ENCODE measurements at places on chromosomes 1 and 21.

GRCh38 chr1:43520100-43520778 is 10.4 kb upstream of the PTPRF start:
- no peak for DNase-seq

DNA sequence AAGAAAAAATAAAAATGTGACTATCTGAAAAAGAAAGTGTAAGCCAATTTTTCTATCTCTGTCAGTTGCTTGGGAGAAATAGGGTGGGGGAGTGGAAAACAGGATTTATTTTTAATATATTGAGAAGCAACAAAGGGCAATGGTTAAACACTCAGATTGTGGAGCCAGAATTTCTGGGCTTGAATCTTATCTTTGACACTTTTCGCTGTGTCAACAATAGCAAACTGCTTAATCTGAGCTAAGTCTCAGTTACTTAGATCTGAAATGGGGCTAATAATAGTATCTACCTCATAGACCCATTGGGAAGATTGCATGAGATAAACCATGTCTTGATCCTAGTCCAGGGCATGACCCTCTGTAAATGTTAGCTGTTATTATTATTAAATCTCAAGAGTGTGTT is 468.1 kb downstream of the ADGRL2 start:
- DNase-seq, result no peak

GRCh38 chr1:31715087-31715872 is 11.5 kb upstream of the COL16A1 start:
- peak; percentile 71 for DNase-seq

DNA sequence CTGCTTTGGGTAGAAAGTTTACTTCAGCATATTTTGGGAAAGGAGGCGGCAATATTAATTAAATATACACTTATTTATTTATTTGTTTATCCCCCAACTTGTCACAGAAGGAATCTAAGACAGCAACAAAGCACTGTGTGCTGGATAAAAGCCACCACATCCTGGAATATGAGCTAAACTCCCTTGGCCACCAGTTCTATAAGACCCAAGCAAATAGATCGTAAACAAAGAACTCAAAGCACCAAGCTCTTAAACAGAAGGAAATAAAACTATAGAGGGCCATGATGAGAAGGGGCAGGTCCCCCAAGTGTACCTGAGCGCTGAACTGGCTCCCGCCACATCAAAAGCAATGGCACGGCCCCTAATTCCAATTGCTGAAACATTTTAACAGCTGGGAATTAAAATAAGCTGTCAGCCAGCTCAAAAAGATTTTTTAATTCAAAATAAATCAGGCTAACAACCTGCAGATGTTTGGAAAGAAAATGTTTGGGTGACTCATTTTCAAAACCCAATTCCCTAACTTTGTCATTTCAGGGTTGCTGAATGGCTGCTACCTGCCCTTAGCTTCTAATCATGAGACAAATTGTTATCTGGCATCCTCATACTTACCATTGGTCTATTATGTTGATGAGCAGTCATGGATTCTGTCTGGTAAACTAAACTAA is 127.1 kb downstream of the SLC30A10 start:
- no peak for DNase-seq

GRCh38 chr1:147598621-147599361 is 57.5 kb downstream of the BCL9 start:
- no peak for DNase-seq

GRCh38 chr1:219352961-219353651 is 179.4 kb downstream of the LYPLAL1 start:
- DNase-seq, result no peak

- no peak for DNase-seq
These were observed 1.0 kb downstream of the RAB7B start for GRCh38 chr1:206002160-206002559.

DNA sequence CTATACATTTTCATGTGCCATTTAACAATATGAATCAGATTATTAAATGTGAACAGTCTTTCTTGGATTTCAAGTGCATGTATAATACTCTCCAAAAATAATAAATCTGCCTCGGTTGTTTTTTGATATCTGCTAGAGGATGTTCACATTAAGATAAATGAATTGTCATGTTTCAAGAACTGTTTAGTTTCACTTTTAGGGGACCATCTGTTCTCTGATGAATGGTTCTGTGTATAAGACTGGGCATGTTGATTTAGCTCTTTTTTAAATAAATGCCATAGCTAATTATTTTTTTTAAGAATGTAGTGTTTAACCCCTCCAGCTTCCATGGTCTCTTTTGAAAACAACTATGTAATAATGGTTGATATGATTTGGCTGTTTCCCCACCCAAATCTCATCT is 1245.1 kb upstream of the ADGRL4 start:
- no peak for DNase-seq

GRCh38 chr1:219900201-219900600 is 28.2 kb downstream of the SLC30A10 start:
- no peak for DNase-seq

GRCh38 chr1:228399531-228400236 is 7.0 kb downstream of the TRIM11 start:
- no peak for DNase-seq

- no peak for DNase-seq
These were observed 188.3 kb downstream of the NRIP1 start for GRCh38 chr21:14876524-14876840.

- no peak for DNase-seq
These were observed 76.6 kb downstream of the DMRTA2 start for GRCh38 chr1:50346621-50347020.

GRCh38 chr21:35705888-35706287 is 354.4 kb downstream of the SETD4 start:
- no peak for DNase-seq

- DNase-seq, result no peak
These were observed 11.0 kb upstream of the OLIG1 start for GRCh38 chr21:33058957-33059356.

DNA sequence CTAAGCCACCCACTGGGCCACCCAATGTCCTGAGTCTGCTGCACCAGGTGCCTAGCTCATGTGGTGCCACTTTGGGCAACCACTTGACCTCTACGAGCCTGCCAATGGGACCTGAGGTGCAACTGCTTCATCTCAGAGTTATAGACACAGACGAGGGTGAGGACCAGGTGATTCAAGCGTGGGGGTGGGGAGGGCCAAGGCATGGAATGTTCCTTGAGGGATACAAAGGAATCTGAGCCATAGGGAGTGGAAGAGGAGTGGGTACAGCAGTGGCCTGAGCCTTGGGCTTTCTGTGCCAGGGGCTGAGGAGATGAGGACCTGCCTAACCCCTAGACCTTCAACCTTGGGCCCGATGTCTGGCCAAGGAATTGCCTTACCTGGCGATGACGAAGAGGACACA is 209.1 kb downstream of the GRIK3 start:
- no peak for DNase-seq

GRCh38 chr1:187096689-187097088 is 267.9 kb downstream of the PLA2G4A start:
- no peak for DNase-seq

DNA sequence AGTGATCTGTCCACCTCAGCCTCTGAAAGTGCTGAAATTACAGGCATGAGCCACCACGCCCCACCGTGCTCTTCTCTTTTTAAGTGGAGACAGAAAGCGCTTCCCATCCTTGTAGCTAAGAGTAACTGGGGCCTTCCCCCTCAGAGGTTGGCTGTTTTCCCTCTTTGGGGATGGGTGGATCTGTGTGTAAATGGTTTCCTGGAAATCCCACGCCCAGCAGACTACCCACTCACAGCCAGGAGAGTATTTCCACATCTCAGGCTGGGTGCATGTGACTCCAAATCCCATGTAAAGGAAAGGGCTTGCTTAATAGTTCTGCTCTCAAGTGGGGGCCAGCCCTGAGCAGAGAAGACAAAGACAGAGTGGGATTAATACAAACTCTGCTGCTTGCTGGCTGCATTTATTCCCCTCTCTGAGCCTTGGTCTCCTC is 19.6 kb upstream of the TCEA3 start:
- no peak for DNase-seq

GRCh38 chr1:116066868-116067565 is 44.2 kb upstream of the MAB21L3 start:
- DNase-seq, result peak; percentile 22

DNA sequence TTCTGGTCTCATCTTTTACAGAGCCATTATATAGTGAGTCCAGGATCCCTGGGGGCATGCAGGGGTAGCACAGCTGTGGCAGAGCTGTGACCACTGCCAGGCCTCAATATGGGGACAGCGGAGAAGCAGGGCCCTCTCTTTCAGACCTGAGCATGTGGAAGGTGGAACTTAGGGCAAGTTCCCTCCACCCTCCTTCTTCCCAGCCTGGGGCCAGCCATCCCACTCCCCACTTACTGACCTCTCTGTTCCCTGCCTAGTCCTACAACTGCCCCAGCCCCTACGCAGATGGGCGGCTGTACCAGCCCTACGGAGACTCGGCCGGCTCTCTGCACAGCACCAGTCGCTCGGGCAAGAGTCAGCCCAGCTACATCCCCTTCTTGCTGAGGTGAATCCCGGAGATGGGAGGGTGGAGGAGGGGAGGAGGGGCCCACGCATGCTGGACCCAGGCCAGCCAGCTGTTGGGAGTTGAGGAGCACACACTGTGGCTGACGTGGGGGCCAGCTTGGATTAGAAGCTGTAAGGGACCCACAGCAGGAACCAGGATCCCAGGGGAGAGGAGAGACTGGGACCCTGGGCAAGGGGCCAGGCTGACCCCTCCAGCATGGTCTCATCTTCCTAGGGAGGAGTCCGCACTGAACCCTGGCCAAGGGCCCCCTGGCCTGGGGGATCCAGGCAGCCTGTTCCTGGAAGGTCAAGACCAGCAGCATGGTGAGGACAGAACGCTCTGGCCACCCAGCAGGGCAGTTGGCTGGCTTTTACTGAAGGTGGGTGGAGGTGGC is 10.7 kb downstream of the PSRC1 start:
- DNase-seq, result no peak

- DNase-seq, result no peak
These were observed 219.9 kb downstream of the KCTD3 start for GRCh38 chr1:215786997-215787396.

DNA sequence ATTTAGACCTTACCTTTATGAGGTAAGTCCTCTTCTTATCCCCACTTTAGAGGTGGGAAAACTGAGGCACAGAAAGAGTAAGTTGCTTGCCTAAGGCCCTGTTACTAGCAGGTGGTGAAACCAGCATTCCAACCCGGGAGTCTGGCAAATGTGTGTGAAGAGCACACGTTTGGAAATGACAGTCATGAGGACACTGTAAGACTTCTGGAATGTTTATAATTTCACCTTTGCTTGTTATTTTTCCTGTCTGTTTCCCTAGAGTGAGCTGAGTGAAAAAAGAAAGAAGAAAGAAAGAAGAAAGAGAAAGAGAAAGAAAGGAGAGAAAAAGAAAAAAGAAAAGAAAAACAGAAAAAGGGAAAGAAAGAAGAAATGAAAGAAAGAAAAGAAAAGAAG is 21.2 kb upstream of the LGALS8 start:
- DNase-seq, result no peak

DNA sequence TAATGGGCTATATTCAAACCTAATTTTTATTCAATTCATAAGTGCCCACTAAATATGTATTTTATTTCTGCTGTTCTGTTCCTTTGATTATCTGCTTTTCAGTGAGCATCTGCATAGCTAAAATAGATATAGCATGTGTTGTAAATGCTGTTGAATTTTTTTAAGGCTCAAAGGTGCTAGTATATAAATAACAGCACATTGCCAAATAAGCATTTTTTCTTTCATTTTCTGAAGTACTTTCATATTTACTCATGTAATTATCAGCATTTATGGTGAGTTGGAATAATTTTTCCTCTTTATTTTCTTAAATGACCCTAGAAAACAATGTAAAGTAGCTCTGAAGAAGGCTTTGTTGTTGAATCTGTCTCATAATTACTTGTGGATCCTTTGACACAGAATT is 69.6 kb upstream of the B3GALT2 start:
- DNase-seq, result no peak

DNA sequence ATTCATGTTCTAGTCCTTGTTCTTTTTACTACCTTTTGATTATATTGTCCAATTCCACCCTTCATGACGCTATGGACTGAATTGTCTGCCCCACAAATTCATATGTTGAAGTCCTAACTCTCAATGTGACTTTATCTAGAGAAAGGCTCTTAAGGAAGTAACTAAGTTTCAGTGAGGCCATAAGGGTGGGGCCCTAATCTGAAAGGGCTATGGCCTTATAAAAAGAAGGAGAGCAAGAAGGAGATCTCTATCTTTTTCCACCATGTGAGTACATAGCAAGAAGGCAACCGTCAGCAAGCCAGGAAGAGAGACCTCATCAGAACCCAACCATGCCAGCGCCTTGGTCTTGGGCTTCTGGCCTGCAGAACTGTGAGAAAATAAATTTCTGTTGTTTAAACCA is 95.9 kb downstream of the HIVEP3 start:
- DNase-seq, result no peak

GRCh38 chr1:17168091-17168876 is 36.6 kb upstream of the PADI1 start:
- peak; percentile 54 for DNase-seq

DNA sequence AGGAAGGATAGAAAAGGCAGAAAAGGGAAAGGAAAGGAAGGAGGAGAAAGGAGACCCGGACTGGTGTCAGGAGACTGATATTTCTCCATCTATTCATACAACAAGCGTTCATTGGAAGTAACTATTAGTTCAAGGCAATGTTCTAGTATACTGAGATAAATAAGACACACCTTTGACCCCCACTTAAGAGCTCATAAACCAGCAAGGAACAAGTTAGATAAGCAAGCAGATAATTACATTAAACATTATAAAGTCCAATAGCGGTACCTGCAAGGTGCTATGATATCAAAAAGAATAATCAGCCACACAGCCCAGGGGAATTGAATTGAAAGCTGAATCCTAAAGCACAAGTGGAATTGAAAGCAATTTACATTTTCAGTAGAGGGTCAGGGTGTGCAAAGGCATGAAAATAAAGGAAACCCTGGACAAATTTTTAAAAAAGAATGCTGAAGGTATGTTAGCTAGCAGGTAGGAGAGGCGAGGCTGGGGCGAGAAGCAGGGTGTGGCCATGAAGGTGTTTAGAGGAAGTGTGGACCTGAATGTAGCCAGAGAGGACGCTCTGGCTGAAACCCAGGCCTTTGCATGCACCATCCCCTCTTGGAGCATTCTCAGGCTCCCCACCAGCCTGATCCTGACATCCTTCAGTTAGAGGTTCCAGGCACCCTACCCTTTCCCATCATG is 200.0 kb downstream of the SETD4 start:
- no peak for DNase-seq
